Right lung (tissue), 10 donors: ENCODE measurements at places on chromosomes 2 and 18. TPM values are rescaled to one million over a fixed set of nuclear protein-coding genes. Genes with fewer than 3 reads are reported as not detected.
A peak's percentile ranks its signal among the peaks of the same experiment; 100 is the strongest.

DNA sequence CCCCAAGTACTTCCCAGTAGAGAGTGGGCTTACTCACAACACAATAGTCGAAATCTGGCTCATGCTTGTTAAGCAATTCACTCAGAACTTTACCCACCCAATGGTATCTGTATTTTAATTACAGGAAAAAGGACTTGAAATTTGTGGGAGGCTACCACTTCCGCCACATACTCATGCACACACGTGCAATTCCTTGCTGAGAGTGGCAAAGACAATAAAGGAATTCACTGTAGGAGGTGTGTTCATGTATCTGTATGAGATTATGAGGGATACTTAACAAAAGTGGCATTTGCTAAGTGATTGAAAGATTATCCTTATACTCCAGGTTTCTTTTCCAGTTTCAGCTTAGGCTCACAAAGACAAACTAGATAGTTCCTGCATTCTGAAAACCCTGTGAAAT, 14.9 kb upstream of the LYPD6 start:
- DNase-seq = no peak

- no peak for DNase-seq
Observed at GRCh38 chr2:102052365-102052764, 60.6 kb downstream of the IL1R2 start.

- DNase-seq = no peak
Observed at GRCh38 chr2:43209204-43209717, 17.1 kb downstream of the ZFP36L2 start.

GRCh38 chr2:152376968-152377367, 42.0 kb downstream of the FMNL2 start:
- DNase-seq = no peak

DNA sequence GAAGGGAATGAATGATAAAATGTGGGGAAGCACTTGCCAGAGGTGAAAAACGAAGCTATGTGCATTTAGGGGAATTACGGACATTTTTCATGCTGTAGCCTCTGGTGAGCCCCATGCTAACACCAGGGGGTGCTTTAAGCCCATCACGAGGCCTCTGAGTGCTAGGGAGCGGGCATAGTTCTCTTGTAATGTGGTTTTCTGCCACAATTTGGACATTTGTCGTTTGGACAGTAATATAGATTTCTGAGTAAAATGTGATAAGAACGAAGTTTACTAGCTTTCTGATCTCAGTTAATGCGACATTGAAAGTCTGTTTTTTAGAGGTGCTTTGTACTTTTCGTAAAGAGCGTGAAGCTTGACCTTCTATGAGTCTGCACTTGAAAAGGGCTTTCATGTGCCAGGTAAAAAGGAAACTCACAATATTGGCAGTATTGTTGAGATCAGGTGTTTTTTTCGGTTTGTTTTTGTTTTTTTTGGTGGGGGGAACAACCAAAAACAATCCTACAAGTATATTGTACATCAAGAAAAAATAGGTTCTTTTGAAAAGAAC, 50.6 kb downstream of the TRAF3IP1 start:
- DNase-seq = peak; percentile 49

- DNase-seq = no peak
Observed at GRCh38 chr2:121567452-121567851, 36.8 kb downstream of the RNU4ATAC start.

DNA sequence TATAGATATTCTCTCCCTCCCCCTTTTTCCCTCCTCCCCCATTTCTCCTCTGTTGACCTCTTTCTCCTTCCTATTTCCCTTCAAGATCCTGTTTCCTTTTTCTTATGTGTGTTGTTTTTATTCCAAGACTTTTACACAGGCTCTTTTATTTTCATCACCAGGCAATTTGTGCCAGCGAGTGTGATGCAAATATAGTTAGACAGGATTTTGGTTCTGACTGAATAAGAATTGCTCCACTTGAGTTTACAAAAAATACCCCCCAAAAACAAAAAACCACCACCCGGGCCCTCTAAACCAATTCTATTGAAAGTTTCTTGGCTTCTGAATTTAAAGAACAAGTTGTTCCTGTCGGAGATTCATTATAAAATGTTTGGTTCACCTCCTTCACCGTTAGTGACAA, 50.9 kb upstream of the MAPK4 start:
- DNase-seq = no peak

Gene IL36A
- not detected for polyA plus RNA-seq

Gene CNDP1
- polyA plus RNA-seq = 0.37 TPM

Gene REG1B
- polyA plus RNA-seq = not detected

Gene PRSS56
- polyA plus RNA-seq = 0.13 TPM

Gene BOK
- 14.8 TPM for polyA plus RNA-seq

Gene BARD1
- 17.2 TPM for polyA plus RNA-seq
